Fibroblast of skin of right biceps (primary cell): ENCODE measurements at places on chromosomes 7 and 10.

DNA sequence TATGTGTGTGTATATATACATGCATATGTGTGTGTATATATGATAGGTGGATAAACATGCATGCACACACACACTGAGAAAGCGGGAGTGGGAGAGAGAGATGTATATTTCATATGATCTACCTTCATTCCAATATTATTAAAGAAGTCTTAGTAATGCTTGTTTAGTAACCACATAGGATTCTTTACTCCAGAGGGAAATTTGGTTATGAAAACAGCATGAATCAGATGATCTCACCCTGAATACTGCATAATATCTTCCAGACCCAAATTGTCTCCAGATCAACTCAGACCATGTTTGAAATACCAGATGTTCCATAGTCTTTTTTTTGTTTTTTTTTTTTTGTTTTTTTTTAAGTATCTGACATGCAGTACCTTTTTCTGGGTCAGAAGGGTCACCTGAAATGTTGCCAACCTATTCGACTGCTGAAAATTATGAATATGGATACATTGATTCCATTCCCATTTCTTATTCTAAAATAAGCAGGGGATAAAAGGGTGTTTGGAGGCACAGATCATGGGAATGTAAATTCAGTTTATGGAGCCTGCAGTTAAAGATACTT lies 17.4 kb downstream of the TES start:
- DNase-seq: peak; percentile 94

- DNase-seq: no peak
Measured at GRCh38 chr10:89306434-89307268, 4.8 kb downstream of the IFIT2 start.

DNA sequence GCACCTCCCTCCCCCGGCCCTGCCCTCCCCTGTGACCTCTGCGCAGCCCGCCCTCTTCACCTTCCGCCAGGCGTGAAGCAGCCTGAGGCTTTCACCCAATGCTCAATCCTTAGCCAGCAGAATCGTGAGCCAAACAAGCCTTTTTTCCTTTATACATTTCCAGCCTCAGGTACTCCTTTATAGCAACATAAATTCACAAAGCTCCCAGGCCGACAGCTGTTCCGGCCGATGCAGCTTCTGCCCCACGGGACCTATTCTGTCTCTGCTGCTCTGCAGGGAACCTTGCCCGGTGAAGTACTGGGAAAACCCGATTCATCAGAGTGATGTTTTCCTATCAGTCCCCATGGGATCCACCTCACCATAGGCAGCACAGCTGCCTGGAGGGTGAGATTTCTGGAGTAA lies 87.4 kb downstream of the CHST15 start:
- DNase-seq: peak; percentile 31

DNA sequence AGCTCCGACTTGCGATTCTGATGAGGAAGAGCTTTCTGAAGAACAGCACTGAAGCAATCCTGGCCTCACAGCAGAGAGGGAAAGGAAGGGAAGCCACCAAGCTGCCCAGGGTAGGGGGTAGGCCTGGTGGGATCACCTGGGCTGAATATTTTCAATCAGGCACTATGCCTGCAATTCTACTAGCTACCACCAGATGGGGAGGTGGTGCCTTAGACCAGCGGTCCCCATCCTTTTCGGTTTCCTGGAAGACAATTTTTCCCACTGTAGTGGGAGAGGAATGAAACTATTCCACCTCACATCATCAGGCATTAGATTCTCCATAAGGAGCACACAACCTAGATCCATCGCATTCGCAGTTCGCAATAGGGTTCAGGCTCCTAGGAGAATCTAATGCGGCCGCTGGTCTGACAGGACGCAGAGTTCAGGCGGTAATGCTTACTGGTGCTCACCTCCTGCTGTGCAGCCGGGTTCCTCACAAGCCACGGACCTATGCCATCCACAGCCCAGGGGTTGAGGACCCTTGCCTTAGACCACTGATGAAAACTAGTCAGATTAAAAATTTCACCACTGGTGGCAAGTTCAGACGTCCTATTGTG lies 2.7 kb downstream of the LRRC20 start:
- DNase-seq: peak; percentile 11

- no peak for DNase-seq
Measured at GRCh38 chr7:50554431-50555322, 10.5 kb downstream of the DDC start.

- DNase-seq: no peak
Measured at GRCh38 chr10:95354110-95354509, 63.3 kb upstream of the PDLIM1 start.

DNA sequence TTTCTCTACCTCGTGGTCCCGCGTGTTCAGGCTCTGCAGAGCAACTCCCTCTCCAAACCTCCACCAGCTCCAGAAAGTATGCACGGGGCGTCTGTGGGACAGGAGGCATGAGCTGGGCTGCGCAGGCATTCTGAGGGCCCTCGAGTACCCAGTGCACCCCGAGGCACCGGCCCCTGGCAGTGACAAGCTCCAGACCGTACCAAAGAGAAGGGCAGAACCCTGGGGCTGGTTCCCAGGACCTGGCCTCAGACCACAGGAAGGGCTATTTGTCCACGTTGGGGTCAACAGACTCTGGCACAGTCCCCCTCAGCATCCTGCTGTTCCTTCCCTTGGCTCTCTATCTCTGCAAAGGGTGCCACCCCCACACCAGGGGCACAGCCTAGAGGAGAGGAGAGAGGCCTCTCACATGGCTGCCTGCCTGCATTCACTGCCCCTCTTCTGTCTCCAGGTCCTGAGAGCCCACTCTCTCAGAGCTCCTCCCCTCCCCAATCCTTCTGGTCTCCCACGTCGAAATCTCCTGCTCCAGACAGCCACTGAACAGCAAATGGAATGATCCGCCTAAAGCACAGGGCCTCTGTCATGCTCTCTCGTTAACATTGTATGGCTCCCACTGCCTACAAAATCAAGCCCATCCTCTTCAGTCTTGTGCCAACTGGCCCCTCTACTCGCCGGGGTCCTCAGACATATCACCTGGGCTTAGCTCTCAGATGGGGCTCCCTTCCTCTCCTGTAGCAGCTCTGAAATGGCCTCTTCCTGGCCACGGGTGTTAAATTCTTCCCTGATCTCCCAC lies 96.3 kb downstream of the OAT start:
- DNase-seq: no peak

DNA sequence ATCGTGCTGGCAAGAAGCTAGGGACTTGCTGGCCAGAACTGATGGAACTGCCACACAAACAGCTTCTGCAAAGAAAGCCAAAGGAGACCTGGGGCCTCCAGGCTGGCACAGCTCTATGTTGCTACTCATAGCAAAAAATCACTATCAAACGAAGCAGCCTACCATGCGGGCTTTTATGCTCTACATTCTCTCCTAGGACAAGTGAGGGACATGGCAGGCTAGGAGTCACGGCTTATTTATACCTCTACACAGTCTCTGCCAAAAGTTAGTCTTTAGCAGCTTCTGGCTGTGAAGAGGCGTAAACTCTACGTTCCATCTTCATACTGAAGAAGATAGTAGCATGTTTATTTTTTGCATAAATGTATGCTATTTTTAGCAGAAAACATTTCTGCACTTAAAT lies 35.4 kb downstream of the CDCA7L start:
- no peak for DNase-seq

- DNase-seq: peak; percentile 74
Measured at GRCh38 chr10:76337641-76338040, 906.2 kb downstream of the LRMDA start.

DNA sequence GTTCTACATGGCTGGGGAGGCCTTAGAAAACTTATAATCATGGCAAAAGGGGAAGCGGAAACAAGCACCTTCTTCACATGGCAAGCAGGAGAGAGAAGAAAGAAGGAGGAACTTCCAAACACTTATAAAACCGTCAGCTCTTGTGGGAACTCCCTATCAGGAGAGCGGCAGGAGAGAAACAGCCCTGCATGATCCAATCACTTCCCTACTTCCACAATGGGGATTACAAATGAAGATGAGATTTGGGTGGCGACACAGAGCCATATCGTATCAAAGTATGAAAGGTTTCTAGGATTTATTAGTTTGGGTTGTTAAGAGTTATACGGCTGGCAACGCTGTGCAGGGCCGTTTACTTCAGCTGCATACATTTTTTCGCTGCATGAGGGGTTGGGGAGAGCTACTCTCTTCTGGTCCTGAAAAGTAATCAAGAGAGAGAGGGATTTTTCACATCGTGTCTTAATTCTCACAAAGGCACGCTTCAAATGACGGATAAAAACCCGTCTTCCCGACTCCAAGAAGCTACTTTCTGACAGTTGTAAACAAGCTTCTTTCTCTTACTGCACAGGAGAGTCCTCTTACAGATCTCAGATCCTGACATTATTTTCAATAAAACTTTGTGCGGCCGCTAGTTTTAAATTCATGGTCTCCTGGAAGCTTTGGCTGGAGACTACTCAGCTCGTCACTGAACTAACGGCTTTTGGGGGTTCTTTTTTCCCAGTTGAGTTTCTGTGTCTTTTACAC lies 751 bp upstream of the GTPBP10 start:
- DNase-seq: peak; percentile 50

DNA sequence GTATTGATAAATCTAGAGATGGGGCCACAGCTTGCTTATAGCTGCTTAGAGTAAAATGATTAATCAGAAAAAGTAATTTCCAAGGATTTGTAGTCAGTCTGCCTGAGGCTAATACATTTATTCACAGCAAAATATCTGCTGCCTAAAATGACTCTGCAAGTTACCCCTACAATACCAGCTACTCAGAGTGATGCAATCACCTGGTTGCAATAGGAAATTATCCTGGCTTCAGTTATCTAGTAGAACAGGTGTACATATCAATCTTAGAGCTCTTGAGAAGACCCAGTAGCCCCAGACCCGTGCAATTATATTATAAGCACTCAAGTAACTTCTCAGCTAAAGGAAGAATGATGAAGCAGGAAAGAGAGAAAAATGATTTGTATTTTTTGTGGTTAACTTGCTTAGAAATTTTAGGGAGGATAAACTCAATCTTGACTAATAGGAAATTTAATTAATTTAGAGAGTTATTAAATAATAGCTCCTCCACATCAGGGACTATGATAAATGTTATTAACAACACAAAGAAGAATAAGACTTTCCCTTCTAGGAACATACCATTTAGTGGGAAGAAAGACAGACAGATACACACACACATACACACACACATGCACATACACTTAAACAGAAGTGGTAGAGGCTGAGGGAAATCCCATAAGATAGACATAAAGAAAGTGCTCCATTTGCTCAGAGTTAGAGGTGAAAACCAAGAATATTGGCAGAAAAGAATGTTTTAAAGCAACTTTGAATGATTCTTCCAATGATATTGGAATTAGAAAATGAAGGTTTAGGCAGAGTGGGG lies 140.4 kb upstream of the PRSS1 start:
- no peak for DNase-seq

DNA sequence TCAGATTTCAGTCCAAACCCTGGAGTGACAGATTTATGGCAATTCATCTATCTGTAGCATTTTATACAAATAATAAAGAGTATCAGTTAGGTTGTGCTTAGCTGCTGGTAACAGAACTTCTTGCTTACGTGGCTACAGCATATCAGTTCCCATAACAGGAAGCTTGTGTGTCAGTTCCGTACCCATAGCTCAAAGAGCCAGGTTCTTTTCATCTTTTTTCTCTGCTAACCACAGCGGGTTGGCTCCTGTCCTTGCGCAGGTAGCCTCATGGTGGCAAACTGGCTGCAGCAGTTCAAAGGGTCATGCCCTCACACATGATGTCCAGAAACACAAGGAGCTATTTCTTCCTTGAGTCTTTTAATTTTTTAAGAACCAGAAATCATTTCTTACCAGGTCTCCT lies 1041.8 kb downstream of the GATA3 start:
- DNase-seq: no peak
